ENCODE measurements at places on chromosomes 13 and 19.

GRCh38 chr19:45154064-45154827 lies 6.5 kb downstream of the NKPD1 start:
- DNase-seq = peak; percentile 82

DNA sequence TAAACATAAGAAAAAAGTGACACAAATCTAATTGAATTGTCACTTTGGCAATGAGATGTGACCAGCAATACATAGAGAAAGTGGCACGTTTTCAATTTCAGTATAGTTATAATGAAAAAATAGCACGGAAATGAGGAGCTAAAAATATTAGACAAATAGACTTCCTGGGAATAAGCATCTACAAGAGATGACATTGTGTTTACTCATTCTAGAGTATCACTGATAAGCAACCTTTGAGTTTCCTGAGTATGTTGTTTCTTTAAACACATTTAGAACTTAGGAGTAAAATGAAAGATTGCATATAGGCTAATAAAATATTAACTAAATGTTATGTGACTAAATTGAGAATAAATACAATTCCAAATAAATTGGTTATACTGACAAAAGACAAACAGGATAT lies 207.1 kb upstream of the SLITRK6 start:
- DNase-seq = no peak

DNA sequence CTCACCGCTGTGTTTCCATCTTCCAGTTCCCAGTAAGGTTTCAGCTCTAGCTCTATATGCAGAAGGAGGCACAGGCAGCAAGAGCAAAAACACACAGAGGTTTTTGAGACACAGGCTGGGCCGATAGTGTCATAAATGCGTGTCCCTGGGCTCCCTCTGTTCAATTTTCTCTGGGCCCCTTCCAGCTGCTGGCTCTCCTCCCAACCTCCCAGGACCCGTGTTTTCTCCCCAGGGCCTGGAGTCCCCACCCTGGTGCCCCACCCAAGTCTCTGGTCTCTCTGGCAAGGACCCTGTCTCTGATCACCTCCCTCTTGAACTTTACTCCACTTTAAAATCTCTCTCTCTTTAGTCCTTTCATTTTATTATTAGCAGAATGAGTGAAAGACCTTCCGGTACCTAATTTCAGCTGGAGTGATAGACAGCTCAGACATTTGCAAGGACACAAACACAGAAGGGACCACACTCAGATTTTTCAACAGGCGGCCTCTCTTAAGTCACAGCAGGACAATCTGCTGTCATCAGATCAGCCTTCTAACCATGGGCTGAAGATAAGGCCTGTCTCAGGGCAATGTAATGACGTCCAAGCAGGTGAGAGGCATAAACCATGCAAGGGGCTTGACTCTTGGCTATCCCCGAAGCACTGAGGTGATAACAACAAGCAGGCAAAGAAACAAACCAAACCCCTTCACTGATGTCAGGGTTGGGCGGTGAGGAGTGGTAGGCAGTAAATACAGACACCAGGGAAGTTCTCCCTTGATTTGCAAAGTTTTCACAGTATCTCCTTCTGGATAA lies 190.0 kb upstream of the IRS2 start:
- DNase-seq = no peak

GRCh38 chr19:42362891-42363440 lies 27.1 kb downstream of the CNFN start:
- DNase-seq = no peak

GRCh38 chr19:38990949-38991697 lies 15.6 kb upstream of the FBXO17 start:
- no peak for DNase-seq

GRCh38 chr13:52359534-52359933 lies 46.4 kb downstream of the THSD1 start:
- DNase-seq = no peak

- DNase-seq = no peak
Observed at GRCh38 chr13:33958964-33959363, 141.0 kb downstream of the RFC3 start.

DNA sequence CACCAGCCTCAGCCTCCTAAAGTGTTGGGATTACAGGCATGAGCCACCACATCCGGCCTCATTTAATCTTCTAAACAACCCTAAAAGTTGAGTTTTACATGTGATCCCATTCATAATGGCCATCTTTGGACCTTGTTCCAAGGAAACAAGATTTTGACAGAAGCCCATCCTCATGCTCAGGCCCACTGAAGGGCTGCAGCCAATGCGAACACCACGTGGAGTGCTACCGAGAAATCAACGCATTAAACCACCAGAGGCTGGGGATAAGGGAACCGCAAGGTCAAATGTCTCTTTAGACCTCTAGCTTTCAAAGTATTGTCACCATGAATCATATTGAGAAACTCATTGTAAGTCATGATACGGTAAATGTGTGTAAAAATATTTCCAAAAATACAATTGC lies 49.4 kb upstream of the DOCK9 start:
- DNase-seq = no peak

- no peak for DNase-seq
Observed at GRCh38 chr19:45391346-45391745, 13.5 kb downstream of the PPP1R13L start.

DNA sequence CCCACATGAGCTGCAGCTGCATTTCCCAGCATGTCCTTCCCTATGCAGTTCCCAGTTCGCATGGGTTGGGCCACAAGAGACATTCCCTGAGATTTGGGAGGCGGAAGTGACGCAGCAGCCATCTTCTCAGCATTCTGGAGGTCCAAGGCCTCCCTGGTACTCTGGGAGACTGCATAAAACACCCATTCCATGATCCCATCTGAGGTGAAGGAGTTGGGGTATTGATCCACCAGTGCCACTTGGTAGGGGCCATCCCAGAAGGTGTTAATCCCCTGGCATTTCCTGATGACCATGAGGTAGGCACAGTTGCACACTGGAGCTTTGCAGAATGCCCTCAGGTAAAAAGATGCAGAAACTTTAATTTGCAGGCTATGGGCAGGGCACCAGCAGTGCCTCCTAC lies 25.4 kb downstream of the POP4 start:
- DNase-seq = no peak

DNA sequence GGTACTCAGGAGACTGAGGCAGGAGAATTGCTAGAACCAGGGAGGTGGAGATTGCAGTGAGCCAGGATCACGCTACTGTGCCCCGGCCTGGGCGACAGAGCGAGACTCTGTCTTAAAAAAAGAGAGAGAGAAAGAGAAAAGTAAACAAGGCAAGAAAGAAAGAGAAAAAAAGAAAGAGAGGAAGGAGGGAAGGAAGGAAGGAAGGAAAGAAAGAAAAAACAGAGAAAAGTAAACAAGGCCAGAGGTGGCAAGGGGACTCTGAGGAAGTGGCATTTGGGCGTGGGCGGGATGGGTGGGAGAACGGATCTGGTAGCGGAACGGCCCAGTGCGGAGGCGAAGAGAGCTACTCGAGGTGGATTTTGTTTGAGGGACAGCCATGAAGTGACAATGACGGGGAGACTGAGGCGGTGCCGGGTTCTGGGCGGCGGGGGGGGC lies 7.5 kb upstream of the ARRDC2 start:
- DNase-seq = no peak

DNA sequence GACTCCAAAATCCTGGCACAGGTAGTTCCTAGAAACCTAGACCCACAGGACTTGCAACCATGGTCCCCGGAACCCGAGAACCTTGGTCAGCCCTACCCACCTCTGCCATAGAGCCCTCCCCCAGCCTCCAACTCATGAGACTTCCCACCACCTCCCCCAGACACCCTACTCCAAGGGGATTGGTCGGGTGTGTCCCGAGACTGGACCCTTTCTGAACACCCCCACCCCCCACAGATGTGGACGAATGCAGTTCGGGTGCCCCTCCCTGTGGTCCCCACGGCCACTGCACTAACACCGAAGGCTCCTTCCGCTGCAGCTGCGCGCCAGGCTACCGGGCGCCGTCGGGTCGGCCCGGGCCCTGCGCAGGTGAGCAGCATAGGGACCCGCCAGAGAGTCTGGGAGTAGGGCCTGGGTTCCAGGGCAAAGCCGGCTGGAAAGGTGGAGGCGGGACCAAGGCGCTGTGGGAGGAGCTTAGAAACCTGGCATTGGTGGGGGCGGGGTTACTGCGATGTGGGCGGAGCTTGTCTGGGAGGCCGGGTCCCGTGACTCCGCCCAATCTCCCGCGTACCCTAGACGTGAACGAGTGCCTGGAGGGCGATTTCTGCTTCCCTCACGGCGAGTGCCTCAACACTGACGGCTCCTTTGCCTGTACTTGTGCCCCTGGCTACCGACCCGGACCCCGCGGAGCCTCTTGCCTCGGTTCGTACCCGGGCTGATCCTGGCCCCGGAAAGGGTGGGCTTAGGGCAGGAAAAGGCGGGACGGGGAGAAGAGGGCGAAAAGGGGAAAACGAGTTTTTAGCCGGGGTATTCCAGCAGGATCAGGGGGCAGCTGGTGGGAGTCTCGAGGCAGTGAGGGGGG lies 11.9 kb downstream of the LTBP4 start:
- no peak for DNase-seq

- no peak for DNase-seq
Observed at GRCh38 chr19:46715620-46715974, 1.3 kb downstream of the PRKD2 start.

GRCh38 chr13:35498231-35498630 lies 21.7 kb upstream of the MAB21L1 start:
- DNase-seq = no peak

DNA sequence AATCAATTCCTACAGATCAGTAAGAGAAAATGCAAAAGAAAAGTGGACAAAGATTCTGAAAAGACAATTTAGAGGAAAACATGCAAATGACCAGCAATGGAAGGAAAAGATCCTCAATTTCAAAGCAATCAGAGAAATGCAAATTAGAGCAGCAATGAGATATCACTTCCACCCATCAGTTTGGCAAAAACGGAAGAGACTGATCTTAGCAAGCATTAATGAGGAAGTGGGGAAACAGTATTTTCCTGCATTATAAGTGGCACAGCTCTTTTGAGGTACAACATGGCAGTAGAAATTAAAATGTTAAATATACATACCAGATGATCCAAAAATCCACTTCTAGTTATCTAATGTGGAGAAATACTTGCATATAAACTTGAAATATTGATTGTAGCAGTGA lies 69.1 kb upstream of the SLC7A1 start:
- DNase-seq = no peak

DNA sequence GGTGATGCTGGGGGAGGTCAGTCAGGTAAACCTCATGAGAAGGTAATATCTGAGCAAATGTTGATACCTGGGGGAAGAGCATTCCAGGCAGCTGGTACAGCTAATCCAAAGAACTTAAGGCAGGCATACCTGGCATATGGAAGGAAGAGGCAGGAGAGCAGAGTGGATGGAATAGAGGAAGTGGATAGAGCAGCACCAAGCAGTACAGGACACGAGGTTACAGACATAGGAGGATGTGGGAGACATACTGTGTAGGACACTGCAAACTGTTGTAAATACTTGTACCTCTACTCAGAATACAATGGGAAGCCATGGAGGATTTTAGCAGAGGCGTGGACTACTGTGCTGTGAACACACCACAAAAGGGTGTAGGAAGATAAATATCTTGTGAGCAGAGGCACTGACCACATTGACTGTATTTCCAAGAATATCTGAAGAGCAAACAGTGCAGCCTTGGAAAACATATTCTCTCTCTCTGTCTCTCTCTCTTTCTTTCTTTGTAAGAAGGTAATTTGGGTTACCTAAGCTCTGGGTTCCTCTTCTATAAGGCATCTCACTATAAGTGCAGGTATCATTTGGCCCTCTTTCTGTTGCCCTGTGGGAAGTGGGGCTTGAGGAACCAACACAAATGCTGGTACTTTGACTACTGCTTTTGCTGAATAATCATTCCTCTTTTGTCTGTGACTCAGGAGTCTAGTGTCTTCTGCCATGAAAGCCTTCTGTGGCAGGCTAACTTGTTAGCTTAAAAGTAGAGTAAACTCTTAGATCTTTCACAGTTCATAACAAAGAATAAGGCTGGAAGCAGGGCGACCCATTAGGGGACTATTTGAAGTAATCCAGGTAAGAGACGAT lies 238.0 kb downstream of the VWA8 start:
- no peak for DNase-seq

DNA sequence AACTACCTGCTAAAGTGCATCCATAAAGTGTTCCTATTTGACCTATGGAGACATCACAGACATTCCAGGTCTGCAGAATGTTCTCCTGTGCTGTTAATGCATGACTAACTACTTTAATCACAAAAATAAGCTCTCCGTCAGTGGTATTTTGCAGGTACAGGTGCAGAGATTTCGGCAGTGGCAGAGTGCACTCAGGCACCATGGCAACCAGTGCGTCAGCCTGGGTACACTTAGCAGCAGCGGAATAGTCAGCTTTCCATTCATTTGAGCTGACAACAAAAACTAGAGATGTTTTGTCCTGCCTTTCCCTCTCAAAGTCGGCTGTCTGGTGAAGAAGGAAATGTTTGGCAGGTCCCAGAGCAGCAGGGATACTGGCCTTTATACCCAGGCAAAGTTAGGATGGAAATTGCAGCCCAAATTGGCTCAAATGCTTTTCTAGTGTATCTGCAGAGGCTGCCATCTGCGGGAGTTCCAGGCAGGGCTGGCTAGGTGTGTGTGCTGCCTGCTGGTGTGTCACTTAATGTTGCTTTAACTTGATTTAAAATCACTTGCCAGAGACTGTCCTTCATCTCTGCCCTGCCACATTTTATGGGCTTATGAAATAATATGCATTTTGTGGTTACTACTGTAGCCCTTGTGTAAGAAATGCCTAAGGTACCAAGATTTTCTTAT lies 195.8 kb downstream of the RAP2A start:
- DNase-seq = no peak

GRCh38 chr19:32748497-32748896 lies 28.9 kb downstream of the TDRD12 start:
- peak; percentile 43 for DNase-seq

DNA sequence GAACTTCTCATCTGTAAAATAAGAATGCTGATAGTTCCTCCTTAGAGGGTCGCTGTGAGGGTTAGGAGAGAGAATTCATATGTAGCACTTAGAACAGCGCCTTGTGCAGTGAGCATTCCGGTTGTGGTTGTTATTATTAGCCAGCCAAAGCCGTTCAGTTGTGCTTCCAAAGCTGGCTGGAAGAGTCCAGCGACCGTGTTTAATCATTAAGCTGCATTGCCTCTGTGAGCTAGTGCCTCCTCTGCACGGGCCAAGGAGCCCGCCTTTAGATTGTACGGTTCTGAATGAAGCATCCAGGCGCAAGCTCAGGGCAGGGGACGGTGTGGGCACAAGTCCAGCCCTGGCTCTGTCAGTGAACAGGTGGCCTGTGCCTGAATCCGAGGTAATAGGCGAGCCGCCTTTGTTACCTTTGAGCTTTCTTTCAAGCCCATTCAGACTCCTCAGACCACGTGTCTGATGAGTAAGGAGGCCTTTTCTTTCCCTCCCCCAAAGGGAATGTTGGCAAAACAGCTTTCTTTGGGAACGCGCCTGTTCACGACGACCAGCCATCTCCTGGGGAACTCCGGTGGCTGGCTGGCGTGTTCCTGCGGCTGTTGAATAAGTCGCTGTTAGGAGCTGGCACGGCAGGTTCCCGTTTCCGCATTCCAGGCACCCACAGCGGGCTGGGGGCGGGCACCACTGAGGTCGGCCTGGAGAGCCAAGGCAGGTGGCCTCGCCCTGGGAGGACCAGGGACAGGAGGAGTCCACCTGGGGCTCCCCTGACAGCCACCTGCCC lies 25.1 kb downstream of the SIPA1L3 start:
- peak; percentile 23 for DNase-seq

GRCh38 chr19:42121036-42121621 lies 11.1 kb downstream of the POU2F2 start:
- DNase-seq = no peak

GRCh38 chr19:55544776-55545439 lies 435 bp downstream of the SBK3 start:
- no peak for DNase-seq

GRCh38 chr13:33945477-33945876 lies 127.5 kb downstream of the RFC3 start:
- no peak for DNase-seq

GRCh38 chr13:110418944-110419343 lies 111.9 kb downstream of the COL4A2 start:
- no peak for DNase-seq

GRCh38 chr13:48576448-48577010 lies 43.6 kb upstream of the RCBTB2 start:
- DNase-seq = no peak

Measured in WERI-Rb-1 (cell line).